ENCODE measurements at places on chromosomes 2 and 18.

GRCh38 chr2:30612371-30612770 lies 165.3 kb downstream of the LCLAT1 start:
- no peak for DNase-seq

DNA sequence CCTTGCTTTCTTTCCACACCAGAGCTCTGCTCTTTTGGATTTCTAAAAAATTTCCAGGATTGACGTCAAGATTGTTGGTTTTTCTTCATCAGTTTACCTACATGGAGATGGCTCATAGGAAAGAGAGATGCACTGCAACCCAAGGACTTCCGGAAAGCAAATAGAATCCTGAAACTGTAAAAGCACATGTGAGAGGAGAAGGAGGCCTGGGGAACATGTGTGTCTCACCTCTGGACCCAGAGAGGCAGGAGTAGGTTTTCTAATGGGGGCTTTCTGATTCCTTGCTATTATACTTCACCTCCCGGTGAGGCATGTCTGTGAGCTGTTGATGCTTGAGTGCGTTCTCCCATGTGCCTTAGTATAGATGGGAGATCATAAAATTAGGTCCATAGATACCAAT lies 362.8 kb downstream of the DCDC2C start:
- DNase-seq: no peak

DNA sequence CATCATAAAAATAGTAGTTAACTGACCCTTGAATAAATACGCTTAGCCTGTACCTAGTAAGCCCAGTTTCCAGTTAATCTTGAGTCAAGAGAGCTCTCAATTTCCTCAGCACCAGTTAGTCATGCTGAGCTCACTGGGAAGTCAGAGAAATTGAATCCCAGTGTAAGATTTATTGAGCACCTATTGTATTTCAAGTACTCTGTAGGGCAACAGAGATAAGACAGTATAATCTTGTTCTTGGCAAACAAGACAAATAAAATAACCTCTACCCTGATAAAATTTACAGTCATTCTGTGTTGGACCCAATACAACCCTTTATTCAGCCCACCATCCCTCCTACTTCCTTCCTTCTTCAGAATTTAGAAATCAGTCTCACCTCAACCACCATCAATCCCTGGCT lies 71.9 kb upstream of the NRP2 start:
- no peak for DNase-seq

DNA sequence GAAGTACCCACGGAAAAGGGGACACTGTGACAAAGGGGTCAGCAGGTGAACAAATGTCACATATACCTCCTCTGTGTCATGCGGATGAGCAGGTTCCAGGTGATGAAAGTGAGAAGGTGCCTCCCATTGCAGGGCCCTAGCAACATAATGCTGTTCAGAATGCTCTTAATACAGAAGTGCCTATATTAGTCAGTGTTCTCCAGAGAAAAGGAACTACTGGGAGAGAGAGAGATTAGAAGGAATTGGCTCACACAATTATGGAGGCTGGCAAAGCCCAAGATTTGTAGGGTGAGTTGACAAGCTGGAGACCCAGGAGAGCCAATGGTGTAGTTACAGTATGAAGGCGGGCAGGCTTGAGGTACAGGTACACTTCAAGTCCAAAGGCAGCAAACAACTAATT lies 98.1 kb upstream of the CDC42EP3 start:
- DNase-seq: no peak

GRCh38 chr2:42492691-42493467 lies 903 bp downstream of the KCNG3 start:
- no peak for DNase-seq

DNA sequence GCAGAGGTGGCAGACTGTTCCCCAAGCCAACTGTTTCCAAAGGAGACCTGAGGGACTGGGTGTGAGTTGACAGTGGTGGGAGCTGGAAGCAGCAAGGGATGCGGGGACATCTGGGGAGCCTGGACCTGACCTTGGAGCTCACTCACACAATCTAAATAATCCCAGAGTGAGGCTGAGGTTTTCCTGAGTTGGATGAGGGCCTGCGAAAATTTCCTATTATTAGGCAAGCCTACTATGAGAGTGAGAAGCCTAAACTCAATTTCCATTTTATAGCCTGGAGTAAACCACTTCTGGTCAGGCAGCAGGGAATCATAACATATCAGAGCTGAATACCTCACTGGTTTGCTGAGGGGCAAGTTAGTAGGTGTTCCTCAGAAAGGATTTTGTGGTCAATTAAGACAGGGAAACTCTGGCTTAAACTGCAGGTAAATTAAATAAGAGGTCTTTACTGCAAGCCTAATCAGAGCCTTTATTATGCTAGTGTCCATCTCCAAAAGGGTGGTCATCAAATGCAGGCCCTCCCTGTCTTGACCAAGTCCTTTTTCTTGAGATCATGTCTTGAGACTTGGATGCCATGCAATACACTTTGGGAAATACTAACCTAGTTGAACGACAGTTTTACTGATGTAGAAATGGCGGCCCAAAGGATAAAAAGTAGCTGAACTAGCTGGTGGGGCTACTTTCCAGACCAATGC lies 1.7 kb upstream of the COX5B start:
- no peak for DNase-seq
